Right ventricle myocardium inferior (tissue), 1 donor: ENCODE measurements at places on chromosomes 5 and 9.

DNA sequence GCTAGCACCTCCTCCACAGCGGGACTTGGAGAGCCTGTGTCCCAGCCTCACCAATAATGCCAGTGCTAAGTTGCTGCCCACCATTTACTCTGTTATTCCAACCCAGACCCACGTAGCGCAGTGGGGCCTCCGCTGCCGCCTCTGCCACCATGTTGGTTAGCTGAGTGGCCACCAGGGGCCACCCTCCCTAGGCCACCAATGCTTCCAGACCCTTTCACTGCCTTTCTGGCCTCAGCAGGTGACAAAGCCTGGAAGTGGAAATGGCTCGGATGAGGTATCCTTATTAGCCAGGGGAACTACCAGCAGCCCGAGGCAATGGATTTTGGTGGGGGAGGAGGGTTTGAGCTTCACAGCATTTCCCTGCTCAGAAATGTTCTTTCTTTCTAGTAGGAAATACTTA, 110.1 kb downstream of the OSTF1 start:
- no peak for DNase-seq

DNA sequence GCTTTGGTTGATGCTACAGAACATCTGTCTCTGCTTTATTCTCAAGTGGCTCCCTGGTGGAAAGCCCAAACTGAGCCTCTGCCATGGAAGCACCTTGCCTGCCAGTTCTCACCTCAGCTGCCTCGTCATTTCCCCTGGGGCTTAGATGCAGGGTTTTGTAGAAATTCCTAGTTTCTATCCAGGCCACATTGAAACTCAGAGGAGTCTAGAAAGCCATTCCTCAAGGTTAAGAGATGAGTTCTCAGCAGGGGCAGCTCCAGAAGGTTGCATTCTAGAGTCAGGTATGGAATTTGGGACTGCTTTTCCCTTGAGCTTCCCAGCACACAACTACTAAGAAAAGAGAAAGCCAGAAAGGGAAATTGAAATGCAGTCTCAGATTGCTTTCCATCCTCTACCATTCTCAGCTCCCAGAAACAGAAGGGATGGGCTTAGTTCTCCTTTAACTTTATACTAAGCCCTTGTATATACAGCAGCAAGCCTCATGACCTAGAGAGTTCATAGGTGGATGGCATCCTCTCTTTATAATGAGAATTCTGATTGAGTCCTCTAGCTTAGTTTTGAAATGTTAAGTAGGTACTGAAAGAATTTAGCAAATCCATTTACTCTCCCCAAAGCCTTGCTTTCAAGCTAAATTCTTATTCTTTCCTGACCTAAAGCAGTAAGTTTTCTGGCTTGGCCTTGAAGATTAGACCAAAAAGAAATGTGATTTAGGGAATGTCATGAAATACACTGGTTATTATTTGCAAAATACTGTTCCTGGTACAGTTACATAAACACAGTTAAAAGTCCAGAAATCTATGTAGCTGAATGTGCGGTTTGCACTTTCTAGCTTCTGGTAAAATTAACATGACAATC, 66.0 kb upstream of the MEF2C start:
- no peak for DNase-seq

- peak; percentile 45 for DNase-seq
Measured at GRCh38 chr5:5327126-5327525, 95.4 kb upstream of the ICE1 start.

DNA sequence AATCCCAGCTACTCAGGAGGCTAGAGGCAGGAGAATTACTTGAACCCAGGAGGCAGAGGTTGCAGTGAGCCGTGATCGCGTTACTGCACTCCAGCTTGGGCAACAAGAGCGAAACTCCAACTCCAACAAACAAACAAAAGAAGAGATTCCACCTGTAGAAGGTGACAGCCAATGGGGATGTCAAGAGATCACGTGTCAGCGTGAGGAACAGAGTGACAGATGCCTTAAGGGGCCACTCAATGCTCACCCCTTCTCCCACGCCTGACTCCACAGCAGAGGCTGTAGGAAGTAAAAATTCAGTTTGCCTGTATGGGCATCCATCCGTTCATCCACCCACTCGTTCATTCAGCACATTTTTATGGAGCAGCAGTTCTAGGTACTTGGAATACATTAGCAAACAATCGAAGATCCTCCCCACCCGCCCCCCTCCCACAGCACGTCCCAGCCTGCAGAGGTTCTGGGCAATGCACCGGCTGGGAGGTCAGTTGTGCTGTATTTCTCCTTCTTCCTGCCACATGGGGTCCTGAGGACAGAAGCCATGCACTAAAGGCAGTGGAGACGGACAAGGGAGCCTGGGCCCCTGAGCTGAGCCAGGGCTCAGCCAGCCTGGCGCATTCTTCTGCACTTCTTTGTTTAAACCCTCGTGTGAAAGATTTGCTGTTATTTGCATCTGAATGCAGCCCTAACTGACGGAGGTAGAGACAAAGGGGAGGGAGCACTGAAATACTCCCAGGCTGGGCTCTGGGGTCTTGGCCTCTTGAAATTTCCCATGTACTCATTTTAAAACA, 11.3 kb upstream of the RNF130 start:
- no peak for DNase-seq

DNA sequence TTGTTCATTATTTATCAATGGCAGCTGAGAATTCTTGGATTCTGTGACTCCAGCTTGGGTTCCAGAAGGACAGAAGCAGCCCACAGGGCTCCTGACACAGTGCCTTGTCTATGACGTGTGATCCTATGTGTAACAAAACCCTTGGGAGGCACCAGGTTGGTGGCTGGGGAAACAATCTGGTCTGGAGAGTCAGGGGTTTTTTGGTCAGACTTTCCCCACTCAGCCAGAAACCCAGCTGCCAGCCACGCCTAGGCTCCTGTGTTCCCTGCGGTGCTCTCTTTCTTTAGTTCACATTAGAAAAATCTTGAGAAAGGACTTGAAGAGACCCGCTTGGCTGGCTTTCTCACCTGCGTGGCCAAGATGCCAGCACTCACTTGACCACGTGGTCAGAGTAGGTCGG, 15.5 kb upstream of the ZBED3 start:
- no peak for DNase-seq

DNA sequence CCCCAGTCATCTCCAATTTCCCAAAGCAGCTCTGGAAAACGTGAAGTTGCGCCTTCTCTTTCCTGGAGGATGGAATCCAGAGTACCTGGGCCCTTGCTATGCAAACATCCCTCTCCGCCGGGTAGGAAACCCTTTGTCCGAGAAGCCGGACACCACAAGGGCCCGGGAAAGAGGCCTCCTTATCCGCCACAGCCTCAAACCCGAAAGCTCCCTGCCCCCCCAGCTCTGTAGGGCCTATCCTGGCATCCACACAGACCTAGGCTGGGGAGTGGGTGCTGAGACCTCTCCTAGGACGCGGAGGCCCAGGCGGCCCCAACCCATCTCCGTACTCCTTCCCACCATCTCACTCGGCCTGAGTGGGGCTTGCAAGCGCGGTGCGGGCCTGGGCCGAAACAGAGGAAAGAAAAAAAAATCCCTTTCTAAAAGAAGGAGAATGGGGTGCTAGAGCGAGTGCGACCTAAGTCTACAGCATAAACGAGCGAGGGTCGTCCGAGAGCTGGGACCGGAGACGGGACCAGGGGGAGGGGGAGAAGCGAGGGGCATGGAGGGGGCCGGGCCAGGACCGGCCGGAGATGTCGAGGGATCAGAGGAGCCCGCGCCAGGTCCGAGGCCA, 624 bp downstream of the FBXW11 start:
- DNase-seq, result no peak

- DNase-seq, result no peak
Measured at GRCh38 chr9:93011114-93011513, 47.4 kb upstream of the SUSD3 start.

DNA sequence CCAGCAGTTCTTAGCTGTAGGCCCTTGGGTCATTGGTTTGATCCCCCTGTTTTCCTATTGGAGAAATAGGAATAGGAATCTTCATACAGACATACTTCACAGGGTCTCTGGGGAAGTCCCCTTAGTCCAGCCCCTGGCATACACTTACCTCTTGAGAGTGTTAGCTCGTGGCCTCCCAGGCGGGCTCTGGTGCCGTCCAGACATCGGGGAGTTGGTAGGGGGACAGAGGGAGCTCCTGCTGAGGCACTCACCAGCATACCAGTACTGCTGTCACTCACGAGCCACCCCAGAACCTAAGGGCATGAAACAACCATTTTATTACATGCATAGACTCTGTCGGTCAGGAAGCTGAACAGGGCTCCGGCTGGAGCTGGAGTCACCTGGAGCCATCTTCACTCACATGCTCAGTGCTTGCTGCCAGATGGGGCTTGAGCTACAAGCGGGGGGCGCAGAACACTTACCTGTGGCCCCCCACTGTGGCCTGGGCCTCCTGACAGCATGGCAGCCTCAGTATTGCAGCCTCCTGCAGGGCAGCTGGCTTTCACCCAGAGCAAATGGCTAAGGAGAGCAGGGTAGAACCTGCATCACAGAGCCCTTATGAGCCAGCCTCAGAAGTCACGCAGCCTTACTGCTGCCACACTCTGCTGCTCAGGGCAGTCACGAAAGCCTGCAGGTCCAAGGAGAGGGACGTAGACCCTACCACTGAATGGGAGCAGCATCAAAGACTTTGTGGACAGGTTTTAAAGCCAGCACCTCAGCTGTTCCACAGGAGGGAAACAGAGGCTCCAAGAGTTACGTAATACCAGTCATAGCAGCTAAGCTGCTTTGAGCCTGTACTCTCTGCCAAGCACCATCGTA, 58.3 kb upstream of the ANGPTL2 start:
- no peak for DNase-seq

- DNase-seq, result no peak
Measured at GRCh38 chr9:107227774-107228173, 55.3 kb upstream of the RAD23B start.

- peak; percentile 77 for DNase-seq
Measured at GRCh38 chr9:35907711-35908503, 1.4 kb upstream of the SPAAR start.

DNA sequence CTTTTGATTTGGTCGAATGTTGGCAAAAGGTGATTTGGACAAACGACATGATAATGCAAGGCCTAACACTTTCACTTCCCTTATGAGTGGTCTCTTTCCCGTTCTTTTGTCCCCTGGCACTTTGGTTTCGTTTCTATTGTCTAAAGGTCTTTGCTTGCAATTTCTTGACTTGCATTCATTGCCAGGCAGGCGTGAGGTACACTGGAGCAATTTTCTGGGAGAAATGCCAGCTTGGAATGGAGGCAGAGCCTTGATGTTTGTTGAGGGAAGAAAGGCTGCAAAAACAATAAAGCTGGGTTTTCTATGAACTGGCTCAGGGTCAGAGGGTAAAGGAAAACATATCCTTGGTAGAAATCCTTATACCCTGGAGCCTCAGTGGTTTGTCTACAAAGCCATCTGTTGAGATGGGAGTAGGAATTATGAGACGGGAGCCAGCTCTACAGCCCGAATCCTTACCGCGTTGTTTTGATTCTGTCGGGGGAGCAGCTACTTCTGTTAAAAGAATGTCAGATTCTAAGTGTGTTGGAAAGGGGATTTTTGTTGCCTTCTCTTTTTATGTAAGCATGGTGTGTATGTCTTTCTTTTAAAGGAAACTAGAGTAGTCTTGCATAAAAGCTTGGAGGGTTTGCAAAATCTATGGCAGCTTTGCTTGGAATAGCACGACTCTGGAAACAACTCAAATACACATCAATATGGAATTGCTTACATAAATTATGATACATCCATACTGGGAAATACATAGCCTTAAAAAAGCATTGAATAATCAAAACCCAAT, 158.9 kb downstream of the RMI1 start:
- DNase-seq, result no peak

DNA sequence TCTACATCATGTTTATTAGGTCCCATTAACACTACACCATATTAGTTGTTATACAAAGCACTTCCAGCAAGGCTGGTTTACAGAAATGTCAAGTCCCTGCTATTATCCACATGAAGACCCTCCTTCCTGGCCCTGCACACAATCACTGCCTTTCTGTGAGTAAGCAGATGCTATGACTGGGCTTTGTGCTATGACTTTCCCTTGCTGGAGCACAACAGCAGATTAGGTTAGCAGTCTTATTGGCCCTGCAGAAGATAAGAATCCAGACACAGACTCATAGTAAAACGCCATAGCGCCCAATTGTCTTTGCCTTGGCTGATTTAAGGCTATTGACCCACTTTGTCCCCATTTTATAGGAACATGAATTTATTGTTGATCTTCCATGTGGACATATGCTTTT, 228.9 kb upstream of the ACTBL2 start:
- DNase-seq, result no peak

- no peak for DNase-seq
Measured at GRCh38 chr9:36802201-36802920, 229.7 kb downstream of the MELK start.

DNA sequence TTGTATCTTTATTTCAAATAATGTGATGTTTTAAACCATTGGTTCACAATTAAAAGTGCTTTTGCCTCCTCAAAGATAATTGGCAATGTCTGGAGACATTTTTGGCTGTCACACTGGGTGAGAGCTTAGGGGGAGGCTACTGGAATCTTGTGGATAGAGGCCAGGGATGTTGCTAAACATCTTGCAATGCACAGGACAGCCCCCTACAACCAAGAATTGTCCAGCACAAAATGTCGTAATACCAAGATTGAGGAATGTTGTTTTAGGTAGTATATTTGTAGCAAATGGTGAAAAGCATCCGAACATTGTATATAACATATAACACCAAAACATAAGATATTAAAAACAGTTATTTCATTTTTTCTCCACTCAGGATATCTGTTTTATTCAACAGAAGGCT, 99.8 kb downstream of the SLC44A1 start:
- no peak for DNase-seq

GRCh38 chr9:22035591-22036011, 26.5 kb upstream of the CDKN2B start:
- no peak for DNase-seq

DNA sequence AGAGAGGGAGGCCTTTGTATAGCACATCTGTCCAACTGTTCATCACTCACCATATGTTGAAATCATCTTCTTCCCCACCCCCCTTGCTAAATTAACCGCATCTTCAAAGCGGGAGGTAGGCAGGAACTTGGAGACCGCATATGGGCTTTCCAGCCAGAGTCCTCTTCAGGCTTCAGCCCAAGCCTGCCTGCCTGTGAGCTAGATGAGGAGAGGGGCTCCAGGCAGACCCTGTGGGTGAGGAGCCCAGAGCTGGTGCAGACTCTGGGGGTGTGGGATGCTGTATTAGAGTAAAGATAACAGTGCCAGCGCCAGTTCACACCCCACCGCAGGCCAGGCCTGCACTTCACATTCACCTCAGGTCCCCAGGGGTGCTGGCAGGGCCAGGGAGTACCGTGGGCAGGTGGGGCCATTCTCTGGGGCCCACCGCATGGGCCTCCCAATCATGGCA, 16.2 kb downstream of the PRRC2B start:
- DNase-seq, result no peak

- DNase-seq, result no peak
Measured at GRCh38 chr9:83544002-83544698, 5.9 kb upstream of the FRMD3 start.

DNA sequence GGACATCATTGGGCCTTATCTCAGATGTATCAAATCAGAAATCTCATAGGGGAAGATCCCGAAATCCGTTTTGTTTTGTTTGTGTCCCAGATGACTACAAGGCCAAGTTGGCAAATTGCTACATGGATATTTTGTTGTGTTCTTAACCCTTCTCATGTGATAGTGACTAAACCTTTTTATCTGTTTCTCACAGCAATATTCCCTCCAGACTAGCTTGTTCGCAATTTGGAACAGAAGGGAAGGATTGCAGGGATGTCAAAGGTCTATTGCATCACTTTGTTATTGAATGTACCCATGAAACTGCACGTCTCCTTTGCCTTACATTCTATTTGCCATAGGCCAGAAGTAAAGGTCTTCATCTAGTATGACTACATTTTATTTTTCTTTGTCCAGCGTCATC, 453.9 kb downstream of the NFIB start:
- DNase-seq, result no peak
